ENCODE measurements at places on chromosomes 7 and 10.

DNA sequence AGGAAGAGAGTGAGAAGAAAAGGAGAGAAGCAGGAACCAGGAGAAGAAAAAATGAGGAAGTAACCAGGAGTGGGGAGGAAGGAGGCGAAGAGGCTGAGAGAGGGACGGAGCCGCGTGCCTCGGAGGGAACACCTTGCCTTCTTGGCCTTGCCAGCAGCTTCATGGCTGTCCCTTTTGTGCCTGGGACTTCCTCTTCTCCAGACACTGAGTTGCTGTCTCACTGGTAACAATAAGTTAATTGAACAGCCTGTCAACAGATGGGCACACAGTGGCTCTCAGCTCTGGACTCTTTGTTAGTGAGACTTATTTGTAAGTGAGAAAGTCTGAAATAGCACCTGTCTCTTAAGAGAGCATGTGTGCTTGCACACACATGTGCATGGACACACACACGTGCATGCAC is 83.2 kb downstream of the GATA3 start:
- DNase-seq, result no peak

DNA sequence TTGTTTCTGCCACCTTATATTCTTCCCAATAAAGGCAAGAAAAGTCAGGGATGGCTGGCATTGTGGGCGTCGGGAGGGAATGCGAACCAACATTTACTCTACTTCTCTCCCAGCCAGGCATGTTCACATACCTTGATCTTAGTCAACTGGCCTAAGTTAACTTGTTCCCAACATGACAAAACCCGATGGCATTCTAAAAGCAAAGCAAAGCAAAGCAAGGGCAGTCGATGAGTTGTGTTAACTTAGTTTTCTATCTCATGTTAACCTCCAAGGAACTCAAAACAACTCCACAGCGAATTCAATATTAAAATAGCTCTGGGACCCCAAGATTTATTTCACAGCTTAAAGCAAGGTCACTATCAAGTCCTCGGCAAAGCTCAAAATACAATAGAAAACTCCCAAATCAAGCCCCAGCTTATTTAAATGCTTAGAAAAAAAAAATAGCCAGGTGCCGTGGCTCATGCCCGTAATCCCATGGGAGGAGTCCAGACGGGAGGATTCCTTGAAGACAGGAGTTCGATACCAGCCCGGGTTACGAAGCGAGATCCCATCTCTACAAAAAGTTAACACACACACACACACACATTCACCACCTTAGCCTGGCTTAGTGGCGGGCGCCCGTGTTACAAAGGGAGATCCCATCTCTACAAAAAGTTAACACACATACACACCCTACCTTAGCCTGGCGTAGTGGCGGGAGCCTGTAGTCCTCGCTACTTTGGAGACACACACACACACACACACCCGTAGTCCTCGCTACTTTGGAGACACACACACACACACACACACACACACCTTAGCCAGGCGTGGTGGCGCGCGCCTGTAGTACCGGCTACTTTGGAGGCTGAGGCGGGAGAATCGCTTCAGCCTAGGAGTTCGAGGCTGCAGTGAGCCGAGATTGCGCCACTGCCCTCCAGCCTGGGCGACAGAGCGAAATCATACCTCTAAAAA is 901 bp upstream of the CCNY start:
- DNase-seq, result no peak

DNA sequence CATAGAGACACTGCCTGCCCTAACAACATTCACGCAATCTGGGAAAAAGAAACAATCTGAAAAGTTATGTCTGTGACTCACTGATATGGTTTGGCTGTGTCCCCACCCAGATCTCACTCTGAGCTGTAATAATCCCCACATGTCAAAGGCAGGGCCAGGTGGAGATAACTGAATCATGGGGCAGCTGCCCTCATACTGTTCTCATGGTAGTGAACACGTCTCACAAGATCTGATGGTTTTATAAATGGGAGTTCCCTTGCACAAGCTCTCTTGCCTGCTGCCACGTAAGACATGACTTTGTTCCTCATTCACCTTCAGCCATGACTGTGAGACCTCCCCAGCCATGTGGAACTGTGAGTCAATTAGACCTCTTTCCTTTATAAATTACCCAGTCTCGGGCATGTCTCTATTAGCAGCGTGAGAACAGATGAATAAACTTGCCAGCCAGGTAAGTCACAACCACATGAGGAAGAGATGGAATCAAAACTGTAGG is 341.5 kb upstream of the AOAH start:
- no peak for DNase-seq

DNA sequence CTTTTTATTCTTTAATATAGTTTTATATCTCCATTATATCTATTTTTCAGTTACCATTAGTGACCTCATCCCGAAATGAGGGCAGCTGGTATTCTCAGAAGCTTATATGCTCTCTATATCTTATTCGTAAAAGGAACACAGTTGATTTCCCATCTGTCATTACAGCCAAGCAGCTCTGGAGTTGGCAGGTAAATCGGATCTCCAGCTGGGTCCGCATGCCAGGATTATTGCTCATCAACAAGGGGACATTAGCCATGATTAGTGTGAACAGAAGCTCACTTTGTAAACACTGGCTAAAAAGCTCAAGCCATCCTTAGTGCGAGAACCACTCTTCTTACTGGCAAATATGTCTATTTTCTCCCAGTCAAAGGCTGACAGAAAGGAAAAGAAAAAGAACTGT is 180.3 kb downstream of the NPSR1 start:
- DNase-seq, result no peak

DNA sequence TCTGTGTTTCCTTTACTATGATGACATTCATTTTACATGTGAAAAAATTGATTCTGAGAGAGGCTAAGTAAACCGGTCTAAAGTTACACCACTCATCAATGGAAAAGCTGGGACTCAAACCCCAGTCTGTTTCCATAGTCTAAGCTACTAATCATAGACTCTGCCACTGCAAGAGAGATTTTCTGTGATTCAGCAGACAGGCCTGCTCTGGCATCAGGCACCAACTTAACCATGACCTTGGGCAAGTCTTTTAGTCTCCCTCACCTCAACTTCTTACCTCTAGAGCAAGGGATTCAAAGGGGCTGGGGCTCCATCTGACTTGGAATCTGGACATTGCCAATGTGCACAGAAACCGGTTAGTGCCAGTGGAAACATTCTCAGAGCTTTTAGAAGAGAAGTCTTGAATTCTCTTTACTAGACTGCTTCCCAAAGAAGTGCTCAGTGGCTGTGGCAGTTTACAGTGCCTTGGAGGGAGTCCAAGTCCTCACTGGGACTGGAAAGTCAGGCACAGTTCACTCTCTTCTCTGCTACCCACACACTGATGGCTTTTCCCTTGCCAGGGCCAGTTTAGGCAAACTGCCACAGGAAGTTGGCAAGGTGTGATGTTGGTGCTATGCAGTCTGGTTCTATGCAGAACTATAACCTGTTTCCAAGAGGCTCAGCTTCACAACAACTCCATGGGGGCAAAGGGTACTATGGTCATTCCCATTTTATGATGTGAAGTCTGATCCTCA is 4.5 kb upstream of the BLNK start:
- no peak for DNase-seq

GRCh38 chr10:59557052-59557451 is 152.6 kb downstream of the SLC16A9 start:
- no peak for DNase-seq

DNA sequence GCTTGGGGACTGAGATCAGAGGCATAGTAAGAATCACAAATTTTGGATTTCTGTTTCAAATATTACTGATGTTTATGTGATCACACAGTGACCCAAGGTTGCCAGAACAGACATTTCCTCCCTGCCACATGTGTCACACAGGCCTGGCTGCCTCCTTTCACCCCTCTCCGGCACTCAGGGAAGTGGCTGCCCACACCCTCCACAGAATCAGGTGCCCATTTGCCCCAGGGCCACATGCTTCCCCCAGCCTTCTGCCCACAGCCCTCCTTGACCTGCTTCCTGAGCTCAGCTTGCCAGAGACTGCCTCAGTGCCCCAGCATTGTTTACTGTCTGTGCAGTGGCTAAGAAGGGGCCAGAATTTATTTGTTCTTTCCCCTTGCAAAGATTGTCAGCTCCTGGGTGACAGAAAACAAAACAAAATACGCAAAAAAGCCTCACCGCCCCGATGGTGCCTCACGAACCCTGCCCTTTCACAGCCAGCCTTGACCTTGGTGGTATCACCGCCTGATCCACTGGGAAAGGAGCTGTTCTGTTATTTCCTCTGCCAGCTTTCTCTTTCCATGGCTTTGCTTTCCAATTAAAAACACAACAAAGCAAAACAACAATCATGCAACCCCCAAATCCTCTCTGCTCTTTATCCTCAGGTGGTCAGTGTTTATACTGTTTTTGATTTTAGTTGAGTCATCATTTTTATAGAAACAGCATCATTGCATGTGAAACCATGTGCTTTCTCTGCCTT is 52.8 kb downstream of the CHN2 start:
- DNase-seq, result no peak

- DNase-seq, result no peak
Measured at GRCh38 chr7:97818066-97818663, 54.0 kb downstream of the ASNS start.

GRCh38 chr7:101410743-101411507 is 48.2 kb downstream of the COL26A1 start:
- DNase-seq, result peak; percentile 39

DNA sequence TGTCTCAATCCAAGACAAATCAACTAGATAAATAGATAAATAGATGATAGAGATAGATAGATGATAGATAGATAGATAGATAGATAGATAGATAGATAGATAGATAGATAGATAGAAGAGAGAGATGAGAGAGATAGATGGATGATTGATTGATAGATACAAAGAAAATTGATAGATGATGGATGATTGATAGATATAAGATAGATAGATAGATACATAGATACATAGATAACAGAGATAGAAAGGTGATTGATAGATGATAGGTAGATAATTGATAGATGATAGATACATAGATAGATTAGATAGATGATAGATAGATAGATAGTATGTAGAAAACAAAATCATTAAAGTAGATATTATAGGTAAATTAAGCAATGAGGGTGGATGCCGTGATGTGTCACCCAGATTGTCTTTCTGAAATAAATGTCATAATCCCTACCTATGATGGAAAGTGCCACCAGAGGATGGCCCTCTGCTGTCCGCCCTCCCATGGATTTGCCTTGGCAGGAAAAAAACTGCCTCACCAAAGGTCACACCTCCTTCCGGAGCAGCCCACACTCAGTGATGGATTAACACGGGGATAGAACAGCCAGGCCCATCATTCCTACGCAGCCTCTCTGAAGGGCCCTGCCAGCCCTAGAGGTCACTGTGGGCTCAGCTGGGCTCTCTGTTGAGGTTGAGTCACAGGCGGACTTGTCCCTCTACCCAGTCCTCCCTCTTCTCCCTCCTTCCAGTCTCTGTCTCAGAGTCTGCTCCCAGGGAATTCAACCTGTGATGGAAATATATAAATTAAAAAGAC is 50.8 kb downstream of the KCNH2 start:
- DNase-seq, result no peak

- DNase-seq, result no peak
Measured at GRCh38 chr10:69409176-69409495, 7.6 kb downstream of the TACR2 start.

DNA sequence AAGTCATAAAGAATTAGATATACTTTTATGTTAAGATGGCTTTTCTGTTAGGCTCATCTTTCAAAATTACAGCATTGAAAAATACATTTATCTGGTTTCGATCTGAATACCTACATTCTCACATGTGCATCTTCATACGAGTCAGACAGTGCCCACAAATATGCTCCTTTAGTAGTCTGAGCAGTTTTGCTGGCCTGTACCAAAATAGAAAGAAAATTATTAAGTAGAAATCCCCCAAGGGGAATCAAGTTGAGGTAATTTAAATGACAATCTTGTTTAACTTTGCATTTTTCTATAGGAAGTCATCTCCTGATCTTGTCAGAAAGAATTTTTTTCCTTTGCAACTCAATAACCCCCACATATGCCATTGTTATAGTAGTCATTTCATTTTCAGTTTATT is 287.4 kb upstream of the SEMA3D start:
- DNase-seq, result no peak

DNA sequence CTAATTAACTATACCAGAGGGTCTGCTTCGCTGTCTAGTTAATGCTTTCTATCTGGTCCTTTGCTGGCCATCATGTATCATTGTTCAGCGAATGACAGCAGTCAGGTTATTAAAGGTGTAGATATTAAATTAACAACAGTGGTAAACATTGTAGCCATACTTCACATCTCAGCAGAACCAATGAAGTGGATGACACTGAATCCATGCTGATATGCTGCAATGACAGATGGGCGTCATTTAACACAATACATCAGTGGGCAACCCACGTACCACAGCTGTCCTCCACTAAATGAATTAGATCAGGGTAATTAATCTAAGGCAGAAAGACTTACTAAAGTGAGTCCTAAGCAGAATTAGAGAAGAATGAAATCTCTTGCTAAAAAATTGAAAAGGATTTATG is 767.2 kb downstream of the NXPH1 start:
- no peak for DNase-seq

- DNase-seq, result no peak
Measured at GRCh38 chr7:131026297-131027000, 292.4 kb upstream of the KLF14 start.

DNA sequence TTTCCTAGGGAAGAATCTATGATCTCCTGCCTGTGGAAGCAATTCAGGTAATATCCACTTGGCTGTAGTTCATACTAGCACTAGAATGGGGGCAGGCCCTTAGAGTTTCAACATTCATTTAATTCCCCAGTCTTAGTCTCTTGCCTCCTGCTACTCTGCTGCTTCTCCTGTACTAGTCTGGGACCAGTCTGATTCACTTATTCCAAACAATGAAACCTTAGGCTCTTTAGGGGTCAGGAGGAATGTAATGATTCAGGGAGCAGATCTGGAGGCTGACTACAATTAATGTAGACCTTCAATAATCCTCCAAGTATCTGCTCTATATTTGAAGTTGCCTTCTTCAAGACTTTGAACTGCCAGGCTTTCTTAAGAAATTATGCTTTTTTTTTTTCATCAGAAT is 101.8 kb downstream of the GNAT3 start:
- DNase-seq, result no peak

- no peak for DNase-seq
Measured at GRCh38 chr7:7256731-7257274, 74.5 kb downstream of the C1GALT1 start.

DNA sequence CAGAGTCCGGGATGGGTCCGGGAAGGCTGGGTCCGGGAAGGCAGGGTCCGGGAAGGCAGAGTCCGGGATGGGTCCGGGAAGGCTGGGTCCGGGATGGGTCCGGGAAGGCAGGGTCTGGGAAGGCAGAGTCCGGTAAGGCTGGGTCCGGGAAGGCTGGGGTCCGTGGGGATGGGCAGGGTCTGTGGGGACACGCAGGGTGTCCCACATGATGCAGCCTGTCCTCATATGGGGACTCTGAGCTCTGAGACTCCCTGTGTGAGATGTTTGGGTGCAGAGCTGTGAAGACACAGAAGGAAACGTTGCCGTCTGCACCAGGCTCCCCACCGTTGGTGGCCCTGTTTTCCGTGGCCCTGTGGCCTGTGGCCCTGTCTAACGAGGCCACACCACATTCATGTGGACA is 45.7 kb upstream of the ADGRA1 start:
- DNase-seq, result no peak
